ENCODE measurements at places on chromosomes 11 and 22. TPM values are rescaled to one million over a fixed set of nuclear protein-coding genes. Genes with fewer than 3 reads are reported as not detected.

GRCh38 chr11:61911701-61912529 lies 5.5 kb downstream of the RAB3IL1 start:
- no peak for DNase-seq

DNA sequence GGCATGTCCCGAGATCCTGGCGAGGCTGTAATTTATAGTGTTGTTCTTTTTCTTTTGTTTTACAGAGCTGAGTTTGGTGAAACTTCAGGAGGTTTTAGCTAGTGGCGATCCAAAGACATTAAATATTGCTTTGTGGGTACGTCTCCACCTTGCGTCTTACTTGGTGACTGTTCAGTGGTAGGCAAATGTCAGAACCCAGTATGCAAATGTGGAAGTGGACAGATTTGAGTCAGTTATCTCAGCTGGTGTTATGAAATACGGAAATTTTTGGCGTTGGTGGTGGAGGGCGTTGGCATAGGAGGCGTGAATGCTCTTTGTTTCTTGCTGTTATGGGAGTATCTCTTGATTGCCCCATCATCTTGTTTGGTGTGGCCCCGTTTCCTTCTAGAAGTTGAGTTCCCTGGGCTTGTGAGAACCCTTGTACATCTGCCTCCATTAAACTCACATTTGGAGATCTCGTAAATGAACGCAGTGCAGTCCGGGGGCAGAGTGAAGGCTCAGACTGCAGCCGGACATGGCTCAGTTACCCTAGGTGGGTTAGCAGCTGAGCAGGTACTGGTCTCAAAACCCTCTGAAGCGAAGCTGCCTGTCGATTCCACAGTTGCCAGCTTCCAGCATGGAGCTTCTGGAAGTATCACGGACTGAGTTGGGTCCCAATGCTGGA lies 39.9 kb downstream of the PTPRJ start:
- no peak for DNase-seq

GRCh38 chr11:6321961-6322362 lies 1.7 kb upstream of the CAVIN3 start:
- no peak for DNase-seq

DNA sequence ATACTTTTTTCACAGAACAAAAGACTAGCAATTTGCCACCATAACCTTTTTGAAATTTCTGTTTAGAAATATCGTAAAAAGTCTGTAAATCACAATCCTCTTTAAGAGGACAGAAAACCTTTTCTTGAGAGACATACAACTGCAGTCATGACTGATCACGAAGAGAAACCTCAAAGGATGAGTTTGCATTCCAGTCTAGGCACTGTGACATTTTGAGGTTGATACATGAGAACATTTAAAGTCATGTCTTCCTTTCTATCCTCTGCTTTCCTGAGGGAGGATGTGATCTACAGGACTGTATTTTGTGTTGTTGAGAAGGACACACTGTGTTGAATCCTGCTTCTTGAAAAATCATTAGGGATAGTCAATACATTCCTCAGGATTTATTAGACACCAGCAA lies 476.7 kb upstream of the CCDC179 start:
- no peak for DNase-seq

- no peak for DNase-seq
Observed at GRCh38 chr11:95157824-95158223, 68.2 kb downstream of the ENDOD1 start.

GRCh38 chr22:37291559-37292298 lies 9.4 kb downstream of the CYTH4 start:
- DNase-seq = no peak

DNA sequence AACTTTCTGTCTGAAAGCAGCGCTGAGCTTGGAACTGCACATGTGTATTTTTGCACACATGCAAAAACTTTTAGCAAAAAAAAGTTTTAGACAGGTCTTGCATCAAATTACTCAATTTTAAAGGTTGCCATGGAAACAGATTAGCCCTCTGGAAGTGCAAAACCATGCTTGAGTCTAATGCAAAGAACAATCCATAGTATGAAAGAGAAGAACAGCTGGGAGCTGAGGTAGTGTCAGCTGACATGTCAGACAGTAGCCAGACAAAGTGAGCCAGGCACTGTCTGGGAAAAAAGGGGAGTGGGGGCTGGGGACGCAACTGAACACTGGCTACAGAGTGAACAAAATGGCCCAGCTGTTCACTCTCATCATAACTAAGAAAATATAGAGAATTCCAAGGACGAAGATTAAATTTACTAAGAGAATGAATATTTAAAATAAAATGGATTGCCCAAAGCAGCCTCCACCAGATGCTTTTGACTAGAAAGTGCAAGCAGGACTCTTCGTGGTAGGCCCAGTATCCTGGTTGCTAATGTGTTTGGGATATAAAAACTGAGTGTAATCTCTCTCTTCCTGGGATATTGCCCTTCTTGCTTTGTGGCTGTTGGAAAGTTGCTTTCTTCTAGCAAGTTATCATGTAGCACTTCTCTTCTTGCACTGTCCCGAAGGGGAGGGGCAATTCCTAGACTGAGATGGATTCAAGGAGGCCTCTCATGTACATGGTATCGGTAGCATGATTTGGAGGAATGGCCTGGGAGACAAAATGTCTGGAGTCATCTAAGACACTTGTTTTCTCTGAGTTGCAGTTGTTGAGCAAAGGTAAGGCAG lies 434.1 kb upstream of the FAT3 start:
- no peak for DNase-seq

DNA sequence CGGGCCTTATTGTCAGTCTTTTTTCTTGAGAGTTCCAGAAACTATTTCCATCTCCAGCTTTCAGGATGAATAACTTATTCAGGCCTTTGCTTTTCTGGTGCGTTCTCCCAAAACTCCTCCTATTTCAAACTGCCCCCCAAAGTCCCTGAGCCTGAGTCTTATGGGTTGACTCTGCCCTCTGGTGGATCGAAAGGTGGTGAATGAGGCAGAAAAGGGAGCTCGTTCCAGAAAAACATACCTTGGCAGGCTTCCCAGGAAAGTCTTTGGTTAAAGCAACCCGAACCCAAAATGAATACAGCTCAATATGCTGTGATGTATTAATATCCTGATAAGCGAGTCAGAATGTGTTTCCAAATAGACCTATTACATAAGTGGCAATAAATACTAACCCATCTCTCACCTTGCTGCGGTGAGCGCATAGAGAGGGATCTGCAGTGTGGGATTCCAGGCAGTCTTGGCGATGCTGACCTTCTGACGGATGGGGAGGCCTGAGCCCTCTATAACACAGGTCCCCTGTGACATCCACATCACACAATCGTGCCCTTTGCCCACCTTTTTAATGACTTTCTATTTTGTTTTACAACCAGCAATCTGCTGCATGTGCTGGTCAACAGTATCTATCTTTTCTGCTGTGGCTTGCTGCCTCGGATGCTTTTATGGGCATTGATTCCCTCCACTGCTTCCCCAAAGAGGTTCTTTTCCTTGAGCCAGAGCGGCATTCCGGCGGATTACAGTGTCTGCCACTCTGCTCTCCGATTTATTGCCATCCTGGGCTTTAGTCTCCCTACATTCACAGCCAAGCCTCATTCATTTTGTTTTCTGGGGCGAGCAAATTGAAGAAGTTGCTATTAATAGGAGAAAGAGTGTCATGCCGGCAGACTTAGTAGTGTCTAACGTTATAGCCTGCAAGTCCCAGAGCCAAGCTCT lies 756.8 kb downstream of the NTM start:
- DNase-seq = no peak

GRCh38 chr11:34727228-34727737 lies 106.4 kb downstream of the EHF start:
- DNase-seq = no peak

DNA sequence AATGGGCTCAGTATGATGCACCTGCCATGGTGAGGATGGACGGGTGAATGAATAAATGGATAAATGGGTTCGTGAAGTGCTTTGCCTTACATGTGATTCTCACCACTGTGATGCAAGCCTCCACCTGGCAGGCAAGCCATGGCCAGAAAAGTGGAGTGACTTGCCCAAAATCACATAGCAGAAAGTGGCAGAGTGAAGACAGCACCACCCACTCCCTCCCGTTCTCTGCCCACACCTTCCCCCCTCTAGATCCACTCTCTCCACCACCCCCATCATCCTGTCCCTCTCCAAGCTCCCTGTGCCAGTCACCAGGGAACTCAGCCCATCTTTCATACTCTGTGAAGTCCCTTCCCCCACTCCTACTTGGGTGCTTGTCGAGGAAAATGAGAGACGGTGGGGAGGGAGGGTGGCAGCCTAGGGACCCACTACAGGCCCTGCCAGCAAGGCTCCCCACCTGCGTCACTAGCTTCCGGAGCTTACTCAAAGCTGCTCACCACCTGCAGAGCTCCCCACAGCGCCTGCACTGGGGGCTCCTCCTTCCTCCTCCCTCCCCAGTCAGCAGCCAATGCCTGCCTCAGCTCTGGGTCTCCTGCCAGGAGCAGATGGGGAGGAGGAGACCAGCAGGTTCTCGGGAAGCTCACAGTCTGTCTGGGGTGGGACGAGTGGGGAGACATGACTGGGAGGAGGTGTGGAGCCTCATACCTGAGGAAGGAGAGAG lies 82.3 kb downstream of the PDE2A start:
- DNase-seq = no peak

SMPD1 gene
- total RNA-seq = 29.9 TPM

POU2AF3 gene
- 2.2 TPM for total RNA-seq

OR2D2 gene
- total RNA-seq = not detected

MS4A12 gene
- total RNA-seq = not detected

Data from esophagus muscularis mucosa (tissue), 4 donors.